ENCODE measurements at places on chromosomes 2 and 18.
A peak's percentile ranks its signal among the peaks of the same experiment; 100 is the strongest.

- H3K27me3 ChIP-seq: no peaks in the 10 kb centered on the region
- no peak overlapping the region for H3K27ac ChIP-seq
- H3K36me3 ChIP-seq: no peaks in the 10 kb centered on the region
- no peak for DNase-seq
- H3K4me1 ChIP-seq: no peaks in the 10 kb centered on the region
- H3K4me3 ChIP-seq: no peak overlapping the region
Observed at GRCh38 chr2:238897911-238898311, 50.0 kb downstream of the TWIST2 start.

- no peaks in the 10 kb centered on the region for H3K36me3 ChIP-seq
- H3K4me3 ChIP-seq: no peak overlapping the region
- no peaks in the 10 kb centered on the region for H3K4me1 ChIP-seq
- peaks cover 23% of the 10 kb centered on the region for H3K27me3 ChIP-seq
- no peak for DNase-seq
Observed at GRCh38 chr18:26827581-26827980, 37.9 kb downstream of the AQP4 start.

DNA sequence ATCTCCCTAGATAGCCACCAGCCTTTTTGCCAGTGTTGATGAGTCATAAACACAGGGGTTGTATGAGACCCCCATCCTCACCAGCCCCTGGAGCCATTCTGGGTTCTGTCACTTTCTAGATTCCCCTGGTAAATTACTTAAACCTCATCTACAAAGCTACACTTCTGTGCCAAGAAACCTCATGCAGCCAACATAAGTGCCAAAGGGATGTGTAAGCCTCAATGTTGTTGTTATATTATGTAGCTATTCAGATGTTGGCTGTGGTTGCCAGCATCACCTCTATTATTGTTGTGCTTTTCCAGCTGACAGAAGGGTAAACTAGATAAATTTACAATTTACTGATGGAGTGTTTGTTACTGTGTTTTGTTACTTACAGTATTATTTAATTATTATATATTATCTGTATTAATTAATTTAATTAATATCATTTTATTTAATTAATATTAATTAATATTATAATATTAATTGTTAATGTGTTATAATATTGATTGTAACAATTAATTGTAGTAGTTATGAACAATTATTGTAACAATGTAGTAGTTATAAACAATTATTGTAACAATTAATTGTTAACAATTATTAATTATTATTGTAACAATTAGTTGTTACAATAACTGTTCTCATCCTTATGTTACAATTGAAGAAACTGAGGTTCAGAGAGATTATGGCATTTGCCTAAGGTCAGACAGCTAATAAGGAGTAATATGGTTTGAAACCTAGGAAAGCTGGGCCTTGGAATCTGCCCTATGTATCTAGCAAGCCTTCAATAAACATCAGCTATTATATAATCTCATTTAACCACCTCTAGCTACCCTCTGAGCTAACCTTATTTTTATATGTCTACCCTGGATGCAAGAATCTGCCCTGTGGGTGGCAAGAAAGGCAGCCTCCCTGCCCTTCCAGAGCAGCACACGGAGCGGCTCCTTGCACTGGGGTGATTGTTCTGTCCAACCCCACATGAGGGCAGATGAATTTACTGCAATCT is 36.1 kb downstream of the PSTPIP2 start:
- no peak overlapping the region for H3K27ac ChIP-seq
- no peaks in the 10 kb centered on the region for H3K27me3 ChIP-seq
- no peak for DNase-seq
- peaks cover 10% of the 10 kb centered on the region for H3K4me1 ChIP-seq
- H3K36me3 ChIP-seq: no peaks in the 10 kb centered on the region
- no peak overlapping the region for H3K4me3 ChIP-seq

GRCh38 chr18:6661692-6662415 is 67.7 kb upstream of the ARHGAP28 start:
- DNase-seq: no peak
- no peaks in the 10 kb centered on the region for H3K27me3 ChIP-seq
- peaks cover 5% of the 10 kb centered on the region for H3K4me1 ChIP-seq

GRCh38 chr2:126876631-126877030 is 22.1 kb upstream of the TEX51 start:
- DNase-seq: peak; percentile 41
- H3K27me3 ChIP-seq: no peaks in the 10 kb centered on the region
- no peaks in the 10 kb centered on the region for H3K36me3 ChIP-seq
- no peak overlapping the region for H3K27ac ChIP-seq

GRCh38 chr2:147327613-147328012 is 517.2 kb upstream of the ACVR2A start:
- no peak overlapping the region for H3K27ac ChIP-seq
- H3K4me1 ChIP-seq: no peaks in the 10 kb centered on the region
- no peak overlapping the region for H3K4me3 ChIP-seq
- no peak for DNase-seq
- no peaks in the 10 kb centered on the region for H3K27me3 ChIP-seq
- no peaks in the 10 kb centered on the region for H3K36me3 ChIP-seq

DNA sequence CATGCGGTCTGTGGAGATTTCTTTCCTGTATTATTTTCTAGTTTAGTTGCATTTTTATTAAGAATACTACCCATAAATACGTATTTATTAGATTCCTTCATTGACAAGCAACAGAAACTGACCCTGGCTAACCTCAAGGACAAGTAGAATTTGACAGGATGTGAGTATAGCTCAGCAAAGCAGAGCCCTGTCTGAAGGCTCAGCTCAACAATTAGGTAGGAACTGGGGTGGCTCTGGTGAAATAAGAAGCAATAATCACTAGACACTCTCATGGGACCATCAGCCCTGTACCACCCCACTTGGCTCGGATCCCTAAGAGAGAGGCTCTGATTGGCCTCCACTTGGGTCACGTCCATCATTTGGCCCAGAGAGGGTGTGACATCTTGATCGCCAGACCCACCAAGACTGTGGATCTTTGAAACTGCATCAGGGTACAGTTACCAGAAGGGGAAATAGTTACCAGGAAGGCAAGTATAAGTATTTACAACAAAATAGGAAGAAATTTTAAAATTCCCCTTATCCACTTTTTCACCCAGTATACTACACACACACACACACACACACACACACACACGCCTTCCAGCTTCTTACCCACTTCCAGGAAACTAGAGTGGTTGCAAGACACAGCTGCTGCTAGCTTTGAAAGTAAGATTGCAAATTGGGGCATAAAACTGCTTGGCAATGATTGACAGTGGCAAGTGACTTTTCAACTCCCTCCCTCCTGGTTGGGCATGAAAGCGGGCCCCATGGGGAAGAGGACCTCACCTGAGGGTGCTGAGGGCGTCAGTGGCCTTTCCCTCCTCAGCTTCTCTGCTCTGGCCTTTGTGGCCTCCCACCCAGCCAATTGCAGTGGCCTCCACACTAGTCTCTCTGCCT is 41.8 kb downstream of the KCTD18 start:
- no peaks in the 10 kb centered on the region for H3K27me3 ChIP-seq
- no peak for DNase-seq

- peaks cover 9% of the 10 kb centered on the region for H3K4me1 ChIP-seq
- no peak overlapping the region for H3K27ac ChIP-seq
- no peaks in the 10 kb centered on the region for H3K27me3 ChIP-seq
- no peak for DNase-seq
- peaks cover 11% of the 10 kb centered on the region for H3K36me3 ChIP-seq
- no peak overlapping the region for H3K4me3 ChIP-seq
Observed at GRCh38 chr2:23789012-23789411, 137.9 kb downstream of the ATAD2B start.

- H3K4me3 ChIP-seq: no peak overlapping the region
- H3K27me3 ChIP-seq: no peaks in the 10 kb centered on the region
- peaks cover 66% of the 10 kb centered on the region for H3K36me3 ChIP-seq
Observed at GRCh38 chr2:15596350-15596749, 4.7 kb downstream of the DDX1 start.

- no peaks in the 10 kb centered on the region for H3K4me1 ChIP-seq
- H3K4me3 ChIP-seq: no peak overlapping the region
- H3K36me3 ChIP-seq: no peaks in the 10 kb centered on the region
- no peaks in the 10 kb centered on the region for H3K27me3 ChIP-seq
- DNase-seq: no peak
- no peak overlapping the region for H3K27ac ChIP-seq
Observed at GRCh38 chr2:71505086-71505769, 51.9 kb downstream of the DYSF start.

DNA sequence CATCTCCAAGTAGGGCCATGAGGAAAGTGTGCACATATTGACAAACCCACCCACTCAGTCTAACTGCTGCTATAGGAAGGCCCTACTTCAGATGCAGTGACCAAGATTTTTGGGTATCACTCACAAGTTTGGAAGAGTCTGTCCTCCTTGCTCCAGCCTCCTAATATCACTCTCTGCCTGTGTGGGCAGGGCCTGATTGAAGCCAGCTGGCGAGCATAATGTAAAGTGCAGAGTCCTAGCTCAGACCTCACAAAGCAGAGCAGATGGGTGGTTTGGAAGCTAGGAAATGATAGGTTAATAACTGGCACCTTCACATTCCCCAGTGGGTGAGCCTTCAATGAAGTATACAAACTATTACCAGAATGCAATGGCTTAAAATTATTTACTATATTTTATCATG is 11.2 kb upstream of the SULT1C3 start:
- no peak overlapping the region for H3K27ac ChIP-seq
- no peak for DNase-seq
- H3K27me3 ChIP-seq: no peaks in the 10 kb centered on the region
- no peaks in the 10 kb centered on the region for H3K36me3 ChIP-seq
- H3K4me1 ChIP-seq: no peaks in the 10 kb centered on the region

GRCh38 chr2:127671557-127672302 is 3.6 kb downstream of the LIMS2 start:
- peak; percentile 43 for DNase-seq
- no peaks in the 10 kb centered on the region for H3K36me3 ChIP-seq
- H3K4me3 ChIP-seq: no peak overlapping the region
- H3K4me1 ChIP-seq: no peaks in the 10 kb centered on the region
- H3K27me3 ChIP-seq: peaks cover 37% of the 10 kb centered on the region

GRCh38 chr2:71463342-71463654 is 9.9 kb downstream of the DYSF start:
- H3K27me3 ChIP-seq: peaks cover 49% of the 10 kb centered on the region
- H3K4me3 ChIP-seq: no peak overlapping the region
- H3K4me1 ChIP-seq: no peaks in the 10 kb centered on the region
- DNase-seq: no peak
- H3K27ac ChIP-seq: no peak overlapping the region

- H3K27me3 ChIP-seq: no peaks in the 10 kb centered on the region
- DNase-seq: no peak
- peaks cover 8% of the 10 kb centered on the region for H3K4me1 ChIP-seq
- no peaks in the 10 kb centered on the region for H3K36me3 ChIP-seq
- no peak overlapping the region for H3K27ac ChIP-seq
Observed at GRCh38 chr2:175559613-175560012, 378.1 kb upstream of the ATP5MC3 start.

DNA sequence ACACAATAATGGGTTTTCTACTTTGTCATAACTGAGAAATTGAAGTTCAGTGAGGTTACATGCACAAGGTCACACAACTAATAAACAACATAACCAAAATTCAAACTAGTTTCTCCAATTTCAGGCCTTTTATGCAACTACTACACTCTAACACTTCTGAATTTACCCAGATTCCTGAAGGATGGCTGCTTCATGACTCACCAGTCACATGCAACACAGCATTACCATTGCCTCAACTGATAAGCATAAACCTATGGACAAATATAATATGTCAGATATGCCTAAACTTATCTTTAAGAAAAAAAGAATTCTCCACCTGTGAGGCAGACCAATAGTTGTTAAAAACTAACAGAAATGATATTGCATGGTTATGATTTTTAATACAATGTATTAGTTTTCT is 586.5 kb upstream of the SLC8A1 start:
- H3K4me3 ChIP-seq: no peak overlapping the region
- H3K27ac ChIP-seq: no peak overlapping the region
- no peaks in the 10 kb centered on the region for H3K27me3 ChIP-seq

DNA sequence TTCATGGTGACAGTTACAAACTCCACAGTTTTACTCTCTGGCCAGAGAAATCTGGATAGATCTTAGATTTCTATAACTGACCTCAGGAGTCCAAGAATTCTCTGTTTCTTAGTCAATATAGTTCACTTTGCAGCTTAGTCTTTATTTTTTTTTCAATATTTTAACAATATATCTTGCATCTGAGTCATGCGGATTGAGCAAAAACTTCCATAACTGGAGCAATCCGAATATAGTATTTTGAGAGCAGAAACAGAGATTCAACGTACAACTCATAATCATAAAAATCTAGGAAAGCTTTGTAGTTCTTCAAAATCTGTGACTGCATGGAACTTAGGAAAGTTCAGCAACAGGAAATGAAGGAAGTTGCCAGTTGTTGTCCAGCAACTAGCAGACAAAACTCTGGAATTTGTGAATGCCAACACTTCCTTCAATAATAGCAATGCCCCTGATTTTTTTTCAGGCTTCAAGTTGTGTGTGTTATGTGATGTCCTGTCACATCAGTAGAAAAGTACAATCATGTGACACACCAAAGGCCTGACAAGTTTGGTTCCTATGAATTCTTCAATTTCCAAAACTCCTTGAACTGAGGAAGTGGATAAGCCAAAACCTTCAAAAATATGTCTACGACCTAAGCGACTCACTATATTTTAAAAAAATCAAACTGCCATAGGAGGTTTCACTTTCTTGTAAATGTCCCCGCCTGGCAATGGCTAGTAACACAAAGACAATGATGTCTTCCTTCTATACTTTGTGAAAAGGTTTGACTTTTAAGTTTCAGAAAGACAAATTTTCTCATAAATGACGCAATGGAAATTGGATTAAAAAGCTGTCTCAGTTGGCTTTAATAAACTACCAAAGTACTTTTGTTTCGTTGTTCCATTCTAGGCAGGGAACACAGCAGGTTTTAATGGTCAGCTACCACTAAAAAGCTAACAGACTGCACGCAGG is 510.6 kb downstream of the ERBB4 start:
- no peak for DNase-seq
- no peaks in the 10 kb centered on the region for H3K36me3 ChIP-seq
- H3K4me1 ChIP-seq: no peaks in the 10 kb centered on the region
- no peak overlapping the region for H3K4me3 ChIP-seq
- peak overlapping the region; percentile 40 for H3K27ac ChIP-seq
- H3K27me3 ChIP-seq: no peaks in the 10 kb centered on the region

DNA sequence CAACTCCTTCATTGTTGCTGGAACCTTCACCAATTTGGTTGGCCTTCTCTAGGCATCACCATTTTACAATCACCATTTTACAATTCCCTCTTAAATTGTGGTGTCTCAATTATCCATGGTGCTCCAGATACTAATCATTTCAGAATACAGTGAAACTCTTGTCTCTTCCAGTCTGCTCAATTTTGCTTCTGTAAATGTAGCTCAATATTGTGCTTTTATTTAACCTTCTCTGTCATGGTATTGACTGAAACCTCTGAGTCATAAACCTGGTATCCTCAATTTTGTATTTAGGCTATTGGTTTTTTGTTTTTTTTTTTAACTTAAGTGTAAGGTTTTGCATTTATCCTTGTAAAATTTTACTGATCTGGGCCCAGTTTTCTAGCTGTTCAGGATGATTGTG is 16.1 kb downstream of the STRADB start:
- H3K36me3 ChIP-seq: peaks cover 14% of the 10 kb centered on the region
- no peaks in the 10 kb centered on the region for H3K27me3 ChIP-seq
- H3K27ac ChIP-seq: no peak overlapping the region
- H3K4me3 ChIP-seq: no peak overlapping the region

Measured in endodermal cell (in vitro differentiated cells).